Activated CD4-positive, alpha-beta T cell treated with anti-CD3 and anti-CD28 coated beads, Interleukin-2, Interleukin-6, amounts not matched to agents 100 ng/mL and 50 ng/mL, durations not matched to agents 16 hours and 8 hours (primary cell): ENCODE measurements at places on chromosomes 16 and 17.

- no peak for DNase-seq
Observed at GRCh38 chr17:38743556-38744171, 4.5 kb downstream of the PCGF2 start.

- peak; percentile 85 for DNase-seq
Observed at GRCh38 chr17:8857919-8858318, 9.6 kb downstream of the PIK3R6 start.

- DNase-seq = no peak
Observed at GRCh38 chr16:49634235-49635008, 221.5 kb downstream of the ZNF423 start.

GRCh38 chr17:50289991-50290702, 15.9 kb downstream of the TMEM92 start:
- peak; percentile 80 for DNase-seq

GRCh38 chr17:47901423-47901822, 5.4 kb downstream of the SP2 start:
- DNase-seq = no peak

DNA sequence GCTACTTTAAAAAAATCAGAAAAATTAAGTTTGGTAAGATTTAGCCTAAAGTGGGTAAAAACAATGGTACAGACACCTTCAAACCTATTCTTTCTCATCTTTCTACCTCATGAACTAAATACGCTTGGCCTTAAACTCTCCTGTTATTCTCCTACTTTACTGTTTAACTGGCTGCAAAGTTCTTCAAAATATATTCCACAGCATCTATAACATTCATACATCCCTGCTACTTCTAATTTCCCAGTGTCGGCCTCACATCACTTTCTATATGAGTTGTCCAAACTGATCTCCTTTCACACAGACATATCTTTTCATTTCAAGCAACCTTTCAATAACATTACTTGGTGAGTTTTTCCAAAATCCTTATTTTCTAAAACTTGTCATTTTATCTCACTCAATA, 64.0 kb downstream of the MED13 start:
- no peak for DNase-seq

GRCh38 chr17:9339958-9340357, 235.7 kb downstream of the STX8 start:
- DNase-seq = no peak
